ENCODE measurements at places on chromosomes 3 and 15.

- no peak for DNase-seq
Observed at GRCh38 chr3:24004171-24004938, 59.3 kb downstream of the NR1D2 start.

GRCh38 chr3:166456286-166456685, 619.1 kb upstream of the BCHE start:
- DNase-seq: no peak

- DNase-seq: no peak
Observed at GRCh38 chr3:156299569-156299968, 179.2 kb downstream of the KCNAB1 start.

DNA sequence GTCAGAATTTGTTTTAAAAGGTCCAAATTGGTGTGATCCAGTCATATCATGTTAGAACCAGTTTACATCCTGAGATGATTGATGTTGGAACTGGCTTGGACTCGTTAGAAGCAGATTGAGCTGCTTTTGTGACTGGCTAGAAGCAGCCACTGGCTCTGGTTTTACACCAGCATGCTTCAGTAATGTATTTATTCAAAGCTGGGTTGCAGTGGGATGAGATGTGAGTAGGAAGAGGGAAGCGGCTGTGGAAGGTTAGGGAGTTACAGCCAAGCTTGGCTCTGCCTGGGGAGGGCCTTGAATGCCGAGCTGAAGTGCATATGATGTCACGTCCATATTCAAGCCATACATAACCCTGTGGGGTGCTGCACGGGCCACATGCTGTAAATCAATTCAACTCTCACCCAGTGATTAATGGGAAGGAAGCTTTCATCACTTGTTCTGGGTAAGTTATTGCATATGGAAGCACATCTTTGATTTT, 104.0 kb upstream of the SMAD3 start:
- DNase-seq: no peak

DNA sequence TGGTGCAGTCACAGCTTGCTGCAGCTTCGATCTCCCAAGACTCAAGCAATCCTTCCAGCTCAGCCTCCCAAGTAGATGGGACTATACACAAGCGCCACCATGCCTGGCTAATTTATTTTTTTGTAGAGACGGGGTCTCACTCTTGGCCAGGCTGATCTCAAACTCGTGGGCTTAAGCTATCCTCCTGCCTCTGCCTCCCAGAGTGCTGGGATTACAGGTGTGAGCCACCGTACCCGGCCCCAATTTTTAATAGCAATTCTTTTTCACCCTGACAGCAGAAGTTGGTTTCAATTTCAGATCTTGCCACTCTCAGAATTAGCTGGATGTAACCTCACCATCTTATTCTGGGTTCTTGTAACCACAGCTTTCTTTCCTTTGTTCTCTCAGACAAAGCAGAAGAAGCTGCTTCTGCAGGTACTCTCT, 64.8 kb downstream of the TRIM71 start:
- DNase-seq: no peak

DNA sequence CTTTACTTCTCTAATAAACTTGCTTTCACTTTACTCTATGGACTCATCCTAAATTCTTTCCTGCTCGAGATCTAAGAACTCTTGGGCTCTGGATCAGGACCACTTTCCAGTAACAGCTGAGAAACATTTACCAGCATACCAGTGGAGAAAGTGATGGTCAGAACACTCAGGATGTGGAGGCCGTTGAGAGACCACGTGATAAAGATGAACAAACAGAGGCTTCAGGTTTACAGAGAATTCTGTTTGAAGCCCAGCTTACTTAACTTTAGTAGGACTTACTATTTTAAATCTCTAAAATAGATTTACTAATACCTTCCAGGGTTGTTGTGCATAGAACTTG, 57.0 kb downstream of the FRMD4B start:
- no peak for DNase-seq

GRCh38 chr3:46908294-46908985, 30.9 kb downstream of the PTH1R start:
- DNase-seq: no peak

GRCh38 chr3:143977341-143978262, 6.0 kb downstream of the DIPK2A start:
- no peak for DNase-seq

GRCh38 chr15:52765785-52766184, 24.4 kb downstream of the ONECUT1 start:
- DNase-seq: no peak

GRCh38 chr3:33096093-33096868, 665 bp downstream of the GLB1 start:
- peak; percentile 35 for DNase-seq

DNA sequence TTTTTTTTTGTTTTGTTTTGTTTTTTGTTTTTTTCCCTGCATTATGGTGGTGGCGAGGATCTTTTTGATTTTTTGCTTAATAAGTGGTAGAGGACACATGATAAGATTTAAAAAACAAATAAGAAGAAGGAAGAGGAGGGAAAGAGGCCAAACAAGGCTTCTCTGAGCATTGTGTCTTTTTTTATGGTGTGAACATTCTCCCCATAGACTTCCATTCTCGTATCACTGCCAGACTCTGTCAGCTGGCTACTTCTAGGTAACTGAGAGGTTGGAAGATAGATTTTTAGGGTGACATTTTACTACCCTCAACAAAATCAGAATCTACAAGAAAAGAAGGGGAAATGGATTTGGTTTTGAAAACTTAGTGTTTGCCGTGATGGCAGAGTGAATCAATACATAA, 3.8 kb downstream of the NLGN1 start:
- no peak for DNase-seq

GRCh38 chr15:55318588-55319494, at the start of the genes PIGB and PIGBOS1:
Gene PIGB (plus strand): TSS chr15:55319222. CDS start chr15:55319251, 29 bp downstream.
Gene PIGBOS1 (minus strand): TSS chr15:55319123. CDS start chr15:55317792, 1,331 bp downstream.
- DNase-seq: peak; percentile 57

All from H54 (cell line).